Spleen (tissue), 13 donors: ENCODE measurements at places on chromosomes 12 and 14. TPM values are rescaled to one million over a fixed set of nuclear protein-coding genes. Genes with fewer than 3 reads are reported as not detected.

DNA sequence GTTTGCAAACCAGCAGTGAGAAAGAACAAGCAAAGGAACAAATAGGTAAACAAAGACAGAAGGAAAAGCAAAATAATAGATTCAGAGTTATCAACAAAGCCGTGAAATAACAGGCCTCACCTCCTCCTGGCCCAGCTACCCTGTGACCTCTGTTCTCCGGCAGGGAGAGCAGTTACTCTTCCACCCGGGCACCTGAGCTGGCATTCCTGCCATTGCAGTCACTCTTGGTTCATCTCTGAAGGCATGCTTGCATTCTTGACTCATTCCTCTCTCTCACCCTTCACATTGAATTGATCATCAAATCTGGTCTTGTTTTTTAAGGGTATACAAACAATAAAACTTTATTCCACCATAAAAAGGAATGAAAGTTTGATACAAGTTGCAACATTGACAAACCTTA is 95.1 kb downstream of the TTC8 start:
- no peak for DNase-seq

SDS gene
- not detected for total RNA-seq

FOXG1 gene
- total RNA-seq, result not detected

DNA sequence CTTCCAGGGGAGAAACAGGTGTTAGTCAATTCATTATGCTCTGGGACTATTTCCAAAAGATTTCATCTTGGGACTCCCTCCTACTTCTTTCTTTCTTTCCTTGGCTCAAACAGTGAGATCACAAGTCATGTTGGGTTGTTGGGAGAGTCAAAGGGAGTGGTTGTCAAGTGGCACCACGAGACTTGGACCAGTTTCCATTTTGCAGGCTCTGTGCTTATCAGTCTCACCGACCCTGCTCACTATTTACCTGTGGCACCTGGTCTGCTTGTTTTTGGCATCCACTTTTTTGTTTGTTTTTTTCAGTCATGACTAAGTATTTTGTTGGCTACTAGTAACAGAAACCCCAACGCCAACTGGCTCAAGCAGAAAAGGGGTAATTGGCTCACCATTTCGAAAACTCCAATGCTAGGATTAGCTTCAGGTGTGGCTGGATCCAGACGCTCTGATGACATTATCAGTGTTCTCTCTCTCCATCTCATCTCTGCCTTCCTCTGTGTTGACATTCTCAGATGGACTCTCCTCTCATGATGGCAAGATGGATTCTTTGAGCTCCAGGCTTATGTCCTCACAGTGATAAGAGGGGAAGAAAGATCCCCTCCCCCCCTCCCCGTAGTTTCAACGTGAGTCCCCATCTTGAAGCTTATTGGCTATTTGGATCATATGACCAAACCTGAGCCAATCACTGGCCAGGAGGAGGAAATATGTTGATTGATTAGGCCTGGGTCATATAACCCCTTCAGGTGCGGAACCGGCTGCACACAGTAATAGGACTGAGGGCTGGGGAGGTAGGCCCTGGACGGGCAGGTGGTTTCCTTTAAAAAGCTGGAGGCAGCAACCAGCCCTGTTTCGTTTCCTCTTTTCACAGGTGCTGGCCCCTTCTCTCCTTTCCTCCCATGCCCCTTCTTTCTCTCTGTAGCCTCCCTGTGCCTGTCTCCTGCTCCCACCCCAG is 84.2 kb downstream of the AACS start:
- no peak for DNase-seq

DNA sequence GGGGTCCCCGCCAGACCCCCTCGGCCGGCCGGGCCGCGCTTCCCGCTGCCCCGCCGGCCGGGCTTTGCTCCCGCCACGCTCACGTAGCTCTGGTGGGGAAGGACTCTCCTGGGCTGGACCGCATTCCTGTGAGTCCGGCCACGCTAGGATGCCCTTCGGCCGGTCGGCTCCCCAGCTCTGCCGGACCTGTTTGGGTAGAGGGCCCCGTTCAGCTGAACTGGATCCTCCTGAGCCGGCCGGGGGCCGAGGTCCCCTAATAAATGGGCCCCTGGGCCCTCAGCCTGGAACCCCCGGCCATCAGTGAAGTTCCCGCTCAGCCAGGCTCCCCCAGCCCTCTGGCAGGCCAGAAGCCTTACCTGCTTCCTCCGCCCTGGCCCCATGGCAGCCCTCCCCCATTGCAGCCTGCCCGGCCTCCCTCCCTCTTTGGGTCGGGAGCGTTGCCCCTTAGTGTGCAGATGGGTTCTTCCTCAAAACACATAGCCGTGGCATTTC is 593 bp downstream of the UNC119B start:
- DNase-seq, result peak; percentile 87

DNA sequence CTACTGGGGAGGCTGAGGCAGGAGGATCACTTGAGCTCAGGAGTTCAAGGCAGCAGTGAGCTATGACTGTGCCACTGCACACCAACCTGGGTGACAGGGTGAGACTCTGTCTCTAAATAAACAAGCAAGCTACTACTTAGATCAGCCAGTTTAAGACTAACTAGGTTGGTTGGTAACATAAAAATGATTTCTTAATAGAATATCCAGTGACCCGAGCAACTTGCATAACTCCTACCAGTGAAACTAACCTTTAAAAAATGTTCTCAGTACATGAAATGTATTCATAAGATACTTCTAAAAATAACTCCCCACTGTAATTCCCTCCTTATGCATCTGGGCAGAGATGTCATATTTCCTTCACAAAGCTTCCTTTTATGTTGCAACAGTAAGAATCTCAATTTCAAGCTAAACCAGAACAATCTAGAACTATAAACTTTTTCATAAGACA is 15.9 kb downstream of the TAOK3 start:
- DNase-seq, result no peak

PROX2 gene
- not detected for total RNA-seq

- no peak for DNase-seq
Measured at GRCh38 chr14:100692859-100693558, 33.7 kb upstream of the DLK1 start.

DNA sequence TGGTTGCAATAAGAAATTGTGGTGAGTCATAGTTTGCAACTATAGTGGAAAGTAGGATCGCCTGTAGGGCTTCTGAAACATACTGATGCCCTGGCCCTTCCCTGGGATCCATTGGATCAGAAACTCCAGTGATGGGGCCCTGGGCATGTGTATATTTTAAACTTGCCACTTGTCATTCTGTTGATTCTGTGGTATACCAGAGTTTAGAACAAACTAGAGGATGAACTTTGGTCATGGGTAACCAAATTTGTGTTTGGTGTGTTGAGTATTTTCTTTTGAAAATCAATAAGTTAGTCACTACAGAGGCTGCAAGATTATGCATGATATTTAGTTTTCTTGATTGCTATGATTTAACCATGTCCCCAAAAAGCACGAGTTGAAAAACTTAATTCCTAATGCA is 142.2 kb downstream of the SLC15A5 start:
- DNase-seq, result no peak

BMP4 gene
- total RNA-seq, result 8.9 TPM

GRCh38 chr12:91983935-91984334 is 161.7 kb downstream of the BTG1 start:
- no peak for DNase-seq

DNA sequence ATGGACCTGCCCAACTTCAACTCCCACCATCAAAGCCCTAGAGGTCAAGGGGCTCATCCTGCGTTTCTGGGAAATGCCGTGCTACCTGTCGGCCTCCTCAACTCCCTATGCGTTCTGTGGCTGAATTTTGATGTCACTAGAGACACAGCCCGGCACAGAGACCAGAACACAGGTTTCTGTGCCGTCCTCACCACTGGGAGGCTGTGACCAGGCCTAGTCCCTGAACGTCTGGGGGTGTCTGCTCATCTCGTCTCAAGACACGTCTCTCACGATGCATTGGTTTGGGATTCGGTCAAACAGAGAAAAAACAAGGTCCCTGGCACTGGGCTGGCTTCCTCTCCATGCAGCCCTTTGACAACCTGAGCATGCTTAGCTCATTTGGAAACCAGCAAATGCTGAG is 33.5 kb downstream of the SLC15A4 start:
- DNase-seq, result peak; percentile 53

- no peak for DNase-seq
Measured at GRCh38 chr14:61077951-61078720, 97.1 kb downstream of the SLC38A6 start.

DNA sequence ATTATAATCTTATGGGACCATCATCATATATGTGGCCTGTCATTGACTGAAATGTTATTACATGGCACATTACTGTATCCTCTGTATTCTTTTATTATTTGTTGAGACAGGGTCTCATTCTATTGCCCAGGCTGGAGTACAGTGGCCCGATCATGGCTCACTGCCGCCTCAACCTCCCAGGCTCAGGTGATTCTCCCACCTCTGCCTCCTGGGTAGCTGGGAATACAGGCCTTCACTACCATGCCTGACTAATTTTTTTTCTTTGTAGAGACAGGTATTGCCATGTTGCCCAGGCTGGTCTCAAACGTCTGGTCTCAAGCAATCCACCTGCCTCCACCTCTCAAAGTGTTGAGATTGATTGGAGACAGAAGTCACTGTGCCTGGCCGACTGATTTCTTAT is 153.2 kb downstream of the RASSF9 start:
- no peak for DNase-seq

TOMM20L gene
- total RNA-seq, result not detected

SDR9C7 gene
- total RNA-seq, result not detected

ESR2 gene
- 5.4 TPM for total RNA-seq

GRCh38 chr14:94575730-94576585 is 5.3 kb upstream of the SERPINA5 start:
- DNase-seq, result no peak

- no peak for DNase-seq
Measured at GRCh38 chr12:20704860-20705259, 9.7 kb downstream of the SLCO1C1 start.

DNA sequence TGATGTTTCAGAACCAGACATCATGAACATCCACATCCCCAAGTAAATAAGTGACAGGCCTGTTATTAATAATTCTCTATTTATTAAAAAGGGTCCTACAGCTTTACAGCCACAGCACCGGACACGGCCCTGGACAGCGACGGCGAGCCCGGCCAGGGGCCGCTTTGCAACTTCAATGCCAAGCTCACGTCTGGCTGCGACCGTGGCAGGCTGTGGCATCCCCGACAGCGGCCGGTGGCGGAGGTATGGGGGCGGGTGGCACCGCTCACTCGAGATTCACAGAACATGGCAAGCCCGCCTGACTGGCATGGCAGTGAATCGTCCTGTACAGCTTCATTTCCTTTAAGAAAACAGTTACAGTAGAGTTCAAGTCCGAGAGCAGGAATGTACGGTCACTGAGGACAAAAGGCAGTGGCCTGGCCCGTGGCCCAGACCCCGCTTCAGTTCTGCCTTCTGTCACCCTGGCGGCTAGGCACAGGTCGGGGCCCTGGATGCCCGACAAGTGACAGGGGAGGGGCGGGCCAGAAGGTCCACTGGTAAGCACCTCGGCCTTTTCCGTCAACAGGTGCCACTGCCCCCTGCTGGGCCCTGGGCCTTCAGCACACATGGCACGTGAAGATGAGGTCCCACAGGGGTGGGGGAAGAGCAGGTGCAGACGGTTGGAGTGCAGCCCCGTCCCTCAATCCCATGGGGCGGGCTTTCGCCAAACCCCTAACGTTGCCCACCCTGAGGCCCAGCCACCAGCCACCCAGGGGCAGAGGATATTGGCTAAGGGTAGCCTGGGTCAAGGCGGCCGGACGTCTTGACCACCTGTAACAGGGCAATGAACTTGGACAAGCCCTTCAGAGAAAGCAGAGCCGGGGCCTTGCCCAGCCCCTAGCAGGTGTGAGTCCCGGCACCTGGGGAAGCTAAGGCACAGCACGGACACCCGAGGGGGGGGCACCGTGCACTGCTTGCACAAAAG is 30.3 kb downstream of the HIP1R start:
- peak; percentile 79 for DNase-seq

KLRC2 gene
- 14.1 TPM for total RNA-seq

HVCN1 gene
- 48.5 TPM for total RNA-seq

DNA sequence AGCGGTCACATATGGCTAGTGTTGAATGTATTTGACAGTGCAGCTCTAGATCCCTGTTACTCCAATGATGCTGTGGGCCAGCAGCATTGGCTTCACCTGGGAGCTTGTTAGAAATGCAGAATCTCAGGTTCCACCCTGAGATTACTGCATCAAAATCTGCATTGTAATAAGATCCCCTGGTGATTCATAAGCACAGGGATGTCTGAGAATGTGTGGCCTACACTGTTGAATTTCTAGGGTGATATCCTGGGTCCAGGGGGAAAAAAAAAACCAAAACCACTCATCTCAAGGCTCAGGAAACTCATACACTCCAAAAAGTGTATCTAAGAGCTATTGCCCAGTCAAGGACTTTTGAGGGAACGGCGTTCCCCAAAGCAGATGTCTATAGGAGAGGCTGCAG is 196.8 kb downstream of the PPM1H start:
- DNase-seq, result no peak

- DNase-seq, result no peak
Measured at GRCh38 chr12:103691063-103691462, 104.0 kb downstream of the STAB2 start.

DNA sequence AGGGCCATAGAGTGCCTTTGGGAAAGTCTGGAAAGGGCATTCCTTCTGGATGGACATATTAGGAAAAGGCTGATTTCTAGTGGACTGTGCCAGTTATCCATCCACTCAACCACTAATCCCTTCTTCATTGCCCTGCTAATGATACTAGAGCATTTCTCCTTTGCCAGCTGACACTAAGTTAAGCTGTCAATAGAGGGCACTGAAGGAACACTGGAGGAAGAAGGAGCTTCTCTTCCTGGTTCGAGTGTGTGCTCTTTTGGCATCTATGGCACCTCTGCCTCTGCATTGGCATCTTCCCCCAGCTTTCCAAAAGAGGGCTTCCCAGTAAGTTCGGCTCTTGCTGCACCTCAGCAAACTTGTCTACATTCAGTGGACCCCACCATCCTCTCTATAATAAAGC is 165.4 kb downstream of the DERA start:
- no peak for DNase-seq

DNA sequence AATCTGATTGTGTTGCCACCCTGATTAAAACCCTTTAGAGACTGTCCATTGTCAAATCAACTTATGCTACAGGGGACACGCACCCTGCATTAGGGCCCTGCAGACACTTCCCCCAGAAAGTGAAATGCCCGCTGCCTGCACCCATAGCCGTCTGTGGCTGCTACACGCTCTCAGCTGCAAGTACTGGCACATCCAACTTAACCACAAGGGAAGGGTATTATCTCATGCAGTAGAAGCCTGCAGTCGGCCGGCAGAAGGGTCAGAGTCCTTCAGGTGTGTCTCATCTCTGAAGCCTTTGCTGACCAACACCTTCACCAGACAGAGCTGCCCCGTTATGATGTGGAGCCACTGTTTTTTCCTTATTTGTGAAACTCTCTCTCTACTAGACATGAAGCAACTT is 20.8 kb downstream of the CFAP251 start:
- no peak for DNase-seq

CEBPE gene
- total RNA-seq, result 0.76 TPM

CCDC196 gene
- not detected for total RNA-seq

SVOP gene
- total RNA-seq, result not detected
